ENCODE measurements at places on chromosomes 11 and 22. TPM values are rescaled to one million over a fixed set of nuclear protein-coding genes. Genes with fewer than 3 reads are reported as not detected.

DRD4 gene
- not detected for total RNA-seq

TNRC6B gene
- 18.4 TPM for total RNA-seq

COX8A gene
- total RNA-seq: 447 TPM

OR52E8 gene
- not detected for total RNA-seq

PLEKHB1 gene
- total RNA-seq: not detected

SLC5A1 gene
- total RNA-seq: not detected

IL10RA gene
- total RNA-seq: not detected

OR51I1 gene
- total RNA-seq: not detected

PDE2A gene
- under 0.01 TPM for total RNA-seq

LUZP2 gene
- under 0.01 TPM for total RNA-seq

Data from fibroblast of villous mesenchyme (primary cell).